Naive thymus-derived CD4-positive, alpha-beta T cell (primary cell): ENCODE measurements at places on chromosomes 7 and 10.

DNA sequence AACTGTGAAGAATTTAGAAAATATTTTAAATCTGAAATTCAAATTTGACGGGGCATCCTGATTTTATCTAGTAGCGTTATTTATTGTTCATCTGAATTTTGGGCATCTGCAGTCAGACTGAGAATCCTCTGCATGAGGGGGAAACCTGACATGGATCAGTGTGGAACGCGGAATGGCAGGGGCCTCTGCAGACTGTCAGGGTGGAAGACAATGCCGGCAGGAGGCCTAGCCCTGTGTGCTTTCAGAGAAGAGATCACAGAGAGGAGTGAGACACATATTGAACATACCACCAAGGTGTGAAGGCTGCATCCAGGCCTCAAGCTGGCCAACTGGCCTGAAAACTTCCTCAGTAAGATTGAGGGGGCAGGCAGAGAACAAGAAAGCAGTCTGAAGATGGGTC lies 921.1 kb upstream of the GHITM start:
- no peak for DNase-seq

DNA sequence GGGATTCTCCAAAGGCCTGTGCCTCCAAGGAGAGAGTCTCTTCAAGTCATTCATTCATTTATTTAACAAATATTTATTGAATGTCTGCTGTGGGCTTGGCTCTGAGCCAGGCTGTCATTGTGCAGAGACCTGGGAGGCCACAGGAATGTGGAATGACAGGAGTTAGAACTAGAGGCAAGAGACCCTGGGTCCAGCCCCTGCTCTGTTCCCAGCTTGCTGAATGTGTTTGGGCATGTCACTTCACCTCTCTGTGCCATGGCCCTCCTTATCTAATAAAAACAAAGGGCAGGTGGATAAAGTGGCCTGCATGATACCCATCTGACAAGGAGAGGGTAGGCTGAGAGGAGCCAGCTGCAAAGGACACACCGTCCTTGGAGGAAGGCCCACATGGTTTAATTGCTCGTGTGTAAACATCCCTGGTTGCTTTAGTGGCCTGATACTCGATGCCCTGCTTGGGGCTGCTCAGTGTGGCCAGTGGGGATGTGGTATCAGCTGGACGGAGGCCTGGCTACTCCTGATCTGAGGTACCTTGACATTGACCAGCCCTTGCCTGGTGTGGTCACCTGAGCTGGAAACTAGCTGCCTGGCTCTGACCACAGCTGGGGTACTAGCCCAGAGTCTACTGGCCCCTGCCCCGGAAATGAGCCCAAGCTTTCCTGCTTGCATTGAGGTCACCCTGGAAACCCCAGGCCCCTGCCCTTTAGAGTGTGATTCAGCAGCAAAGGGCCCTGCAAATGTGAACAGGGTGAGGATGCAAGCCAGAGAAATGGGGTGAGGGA lies 116.2 kb downstream of the CDH23 start:
- DNase-seq, result no peak

- no peak for DNase-seq
These were observed 251.2 kb downstream of the KCNMA1 start for GRCh38 chr10:77386365-77386764.

- peak; percentile 75 for DNase-seq
These were observed 700 bp downstream of the SMC3 start for GRCh38 chr10:110568055-110568735.

- DNase-seq, result no peak
These were observed 57.8 kb downstream of the STK17A start for GRCh38 chr7:43640679-43641078.

GRCh38 chr10:1410469-1411395 lies 326.6 kb downstream of the ADARB2 start:
- no peak for DNase-seq

- no peak for DNase-seq
These were observed 23.3 kb upstream of the SORCS3 start for GRCh38 chr10:104617831-104618230.

DNA sequence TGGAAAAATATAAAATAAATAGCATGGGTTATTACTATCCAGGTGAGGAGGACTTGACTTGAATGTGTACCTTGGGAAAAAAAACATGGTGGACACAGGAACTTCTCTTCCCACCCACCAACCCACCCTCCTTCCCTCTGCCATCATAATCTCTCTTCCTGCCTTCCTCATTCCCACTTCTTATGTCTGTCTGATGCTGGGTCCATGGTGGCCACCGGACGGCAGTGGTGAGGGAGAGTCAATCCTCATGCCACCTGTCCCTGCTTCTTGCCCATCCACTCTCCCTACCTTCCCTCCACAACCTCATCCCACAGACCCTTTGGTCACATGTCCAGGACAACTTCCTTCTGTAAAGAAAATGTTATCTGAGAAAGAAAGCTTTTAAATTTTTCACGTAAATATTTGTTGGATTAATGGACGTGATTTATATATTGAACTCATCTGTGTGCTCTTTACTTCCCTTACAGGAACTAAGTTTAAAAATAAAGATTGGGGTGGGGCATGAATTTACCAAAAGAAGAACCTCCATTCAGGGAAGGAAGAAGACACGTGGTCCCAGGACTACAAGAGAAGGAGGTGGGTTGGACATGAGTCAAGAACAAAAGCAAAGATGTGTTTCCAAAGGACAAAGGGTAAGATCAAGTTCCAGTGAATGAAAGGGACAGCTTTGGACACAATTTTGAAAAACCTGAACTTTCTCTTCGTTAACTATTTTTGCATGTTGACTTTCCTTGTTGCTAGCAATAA lies 104.5 kb downstream of the PIP4K2A start:
- DNase-seq, result no peak

DNA sequence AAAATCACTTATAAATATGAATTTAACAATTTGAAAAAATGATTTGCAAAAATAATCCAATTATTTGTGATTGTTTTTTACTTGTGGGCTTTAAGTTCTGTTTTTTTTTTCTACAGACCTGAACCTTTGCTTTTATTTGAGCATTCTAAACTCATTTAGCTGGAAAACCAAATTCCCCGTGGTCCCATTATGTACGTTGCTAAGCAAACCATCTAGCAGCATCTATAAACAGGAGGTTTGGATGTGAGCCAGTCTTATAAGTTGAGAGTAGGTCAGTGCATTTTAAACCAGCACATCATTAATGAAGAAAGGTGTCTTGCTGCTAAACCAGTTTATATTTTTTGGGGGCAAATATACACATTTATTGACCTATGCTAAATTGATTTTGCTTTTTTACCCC lies 77.3 kb downstream of the LRRN3 start:
- DNase-seq, result no peak
